ENCODE measurements at places on chromosomes 2 and 18. TPM values are rescaled to one million over a fixed set of nuclear protein-coding genes. Genes with fewer than 3 reads are reported as not detected.

DNA sequence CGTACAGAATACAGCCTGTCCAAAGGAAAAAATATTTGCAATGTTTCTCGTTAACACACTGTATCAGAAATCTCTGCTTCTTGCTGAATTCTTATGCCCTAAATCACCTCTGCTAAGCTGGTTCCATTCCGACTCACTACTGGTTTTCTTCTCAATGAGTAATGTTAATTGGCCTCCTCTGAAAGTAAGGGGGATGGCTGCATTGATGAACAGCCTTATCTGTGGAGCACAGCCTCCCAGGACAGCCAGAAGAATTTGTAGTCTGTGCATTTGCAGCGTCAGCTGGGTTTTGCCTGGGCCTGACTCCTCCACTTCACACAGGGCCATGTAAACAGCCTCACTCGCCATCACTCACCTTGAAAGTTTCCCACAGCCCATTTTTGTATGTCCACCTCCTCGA, 127.7 kb downstream of the RNF152 start:
- no peak for DNase-seq

DNA sequence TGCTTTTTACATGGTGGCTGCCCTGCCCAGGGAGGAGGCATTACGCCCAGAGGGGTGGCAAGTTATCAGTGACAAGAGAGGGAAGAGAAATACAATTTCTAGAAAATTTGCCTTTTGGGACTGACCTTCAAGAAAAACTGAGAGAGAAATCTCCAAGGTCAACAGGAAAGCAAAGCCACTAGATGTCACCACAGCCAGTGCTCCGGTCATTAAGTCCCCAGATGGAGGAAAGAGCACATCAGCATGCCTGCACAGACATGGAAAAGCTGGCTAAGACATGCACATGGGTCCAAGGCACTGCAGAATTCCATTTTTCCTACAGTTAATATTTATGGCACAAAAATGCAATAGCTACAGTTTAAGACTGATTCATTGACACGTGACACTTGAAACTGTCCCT, 21.0 kb downstream of the FHL2 start:
- no peak for DNase-seq

DNA sequence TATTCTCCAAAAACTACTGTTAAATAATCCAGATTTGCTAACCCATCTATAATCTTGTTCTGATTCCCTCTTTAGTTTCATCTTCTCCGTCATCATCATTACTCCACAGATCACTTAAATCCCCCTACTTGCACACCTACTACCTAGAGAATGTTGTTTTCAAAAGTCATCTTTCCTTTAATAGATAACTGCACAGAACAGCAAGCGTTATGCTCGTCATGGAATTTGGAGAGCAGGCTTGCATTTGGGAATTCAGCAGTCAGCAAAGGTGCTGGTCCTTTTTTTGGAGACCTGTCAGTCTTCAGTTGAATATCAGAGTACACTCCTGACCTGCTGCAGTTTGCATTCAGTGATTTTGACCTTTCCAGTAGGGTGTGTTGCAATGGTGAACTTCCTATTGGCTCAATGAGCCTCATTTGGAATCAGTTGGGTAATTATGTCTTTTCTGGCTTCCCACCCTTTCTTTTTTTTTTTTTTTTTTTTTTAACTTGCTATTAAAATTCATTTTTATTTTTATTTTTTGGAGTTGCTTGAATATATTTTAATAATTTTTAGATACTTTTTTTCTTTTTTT, 110.6 kb downstream of the HNRNPLL start:
- DNase-seq = no peak

DNA sequence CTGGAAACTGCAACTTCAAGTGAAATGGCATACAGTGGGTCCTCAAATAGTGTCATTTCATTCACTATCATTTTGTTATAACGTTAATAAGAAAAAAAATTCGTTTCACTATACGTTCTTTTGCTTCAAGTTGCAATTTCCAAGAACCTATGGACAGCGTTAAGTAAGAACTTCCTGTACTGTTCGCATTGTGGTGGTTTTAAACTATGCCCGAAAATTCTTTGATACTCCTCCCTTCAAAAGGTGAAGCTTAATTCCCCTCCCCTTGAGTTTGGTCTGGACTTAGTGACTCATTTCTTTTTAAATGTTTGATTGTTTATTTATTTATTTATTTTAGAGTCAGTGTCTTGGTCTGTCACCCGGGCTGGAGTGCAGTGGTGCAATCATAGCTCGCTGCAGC, 20.7 kb downstream of the GNLY start:
- no peak for DNase-seq

DNA sequence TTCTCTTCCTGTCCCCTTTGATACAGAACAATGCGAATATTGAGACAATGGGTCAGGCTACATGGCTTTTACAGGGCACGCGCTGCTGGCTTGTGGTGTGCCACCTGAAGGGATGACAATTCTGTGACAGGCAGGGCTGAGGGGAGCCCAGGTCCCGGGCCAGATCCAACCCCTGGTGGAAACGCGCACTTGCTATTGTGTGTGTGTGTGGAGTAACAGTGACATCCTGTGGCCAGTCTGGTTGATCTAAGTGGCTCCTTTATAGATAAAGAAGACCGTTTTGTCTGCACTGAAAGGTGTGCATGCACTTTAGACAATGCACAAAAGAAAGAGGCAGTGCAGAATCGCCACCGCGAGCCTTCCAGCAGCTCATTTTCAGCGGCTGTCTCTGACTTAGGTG, 273.6 kb downstream of the HRH4 start:
- peak; percentile 35 for DNase-seq

DNA sequence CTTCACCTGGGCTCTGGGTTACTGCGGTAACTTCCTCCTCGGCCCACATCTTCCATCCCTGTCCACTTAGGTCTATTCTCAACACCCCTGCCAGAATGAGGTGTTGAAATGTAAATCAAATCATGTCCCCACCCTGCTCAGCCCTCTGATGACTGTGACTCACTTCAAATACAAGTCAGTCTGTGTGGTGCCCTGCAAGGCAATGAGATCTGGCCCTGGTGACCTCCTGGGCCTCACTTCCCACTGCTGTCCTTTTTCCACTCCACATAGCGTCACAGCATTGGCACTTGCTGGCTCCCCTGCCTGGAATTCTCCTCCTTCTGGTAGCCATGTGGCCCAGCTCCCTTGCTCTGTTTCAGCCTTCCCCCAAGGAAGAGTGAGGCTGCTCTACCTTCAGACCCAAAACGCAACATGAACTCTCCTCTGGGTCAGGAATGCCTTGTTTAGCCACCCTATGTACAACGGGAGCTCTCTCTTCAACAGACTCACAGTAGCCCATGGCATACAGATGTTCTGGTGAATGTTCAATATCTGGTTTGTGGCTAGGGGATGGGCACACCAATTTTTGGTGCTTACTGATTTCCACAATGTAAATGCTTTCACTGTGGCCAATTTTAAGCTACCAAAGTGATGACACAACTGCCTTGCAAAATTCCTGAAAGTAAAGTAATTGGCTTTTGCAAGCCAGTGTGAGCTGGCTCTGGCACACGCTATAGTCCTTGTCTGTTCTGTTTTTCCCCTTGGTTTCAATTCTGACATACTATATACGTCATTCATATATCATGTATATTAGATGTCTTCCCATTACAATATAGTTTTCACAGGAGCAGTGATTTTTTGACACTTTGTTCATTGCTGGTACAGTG, 550.3 kb upstream of the HS6ST1 start:
- no peak for DNase-seq

DNA sequence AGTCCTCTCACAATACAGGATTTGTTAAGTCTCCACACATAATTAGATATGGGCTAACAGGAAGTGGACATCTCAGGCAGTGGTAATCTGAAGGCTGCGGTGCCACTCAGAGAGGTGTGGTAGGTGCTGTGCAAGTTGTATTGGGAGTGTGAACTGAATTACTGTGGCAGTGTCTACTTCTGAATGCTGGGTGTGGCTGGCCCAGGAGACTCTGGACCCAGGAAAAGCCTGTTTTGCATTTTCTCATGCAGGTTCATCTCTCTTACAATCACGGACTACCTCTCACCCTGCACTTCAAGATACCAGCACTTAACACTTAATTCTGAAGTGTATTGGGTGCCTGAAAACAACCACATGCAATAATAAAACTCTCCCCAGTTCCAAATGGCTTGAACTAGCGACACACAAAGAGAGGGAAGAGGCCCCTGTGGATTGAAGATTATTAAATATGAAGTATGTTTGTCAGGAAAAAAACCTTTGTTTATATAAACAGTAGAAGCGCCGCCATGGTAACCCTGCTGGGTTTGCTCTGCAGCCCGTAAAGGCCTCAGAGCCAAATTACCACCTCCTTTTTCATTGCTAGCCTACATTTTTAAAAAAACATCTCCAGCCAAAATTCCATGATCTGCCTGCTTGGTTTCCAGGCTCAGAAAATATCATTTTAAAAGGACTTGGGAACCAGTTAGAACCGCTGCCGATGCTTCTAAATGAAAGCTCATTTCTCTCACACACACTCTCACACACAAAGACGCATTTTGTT, 77.5 kb downstream of the GFPT1 start:
- DNase-seq = no peak

GRCh38 chr2:100776445-100776844, 43.5 kb upstream of the NPAS2 start:
- DNase-seq = no peak

DNA sequence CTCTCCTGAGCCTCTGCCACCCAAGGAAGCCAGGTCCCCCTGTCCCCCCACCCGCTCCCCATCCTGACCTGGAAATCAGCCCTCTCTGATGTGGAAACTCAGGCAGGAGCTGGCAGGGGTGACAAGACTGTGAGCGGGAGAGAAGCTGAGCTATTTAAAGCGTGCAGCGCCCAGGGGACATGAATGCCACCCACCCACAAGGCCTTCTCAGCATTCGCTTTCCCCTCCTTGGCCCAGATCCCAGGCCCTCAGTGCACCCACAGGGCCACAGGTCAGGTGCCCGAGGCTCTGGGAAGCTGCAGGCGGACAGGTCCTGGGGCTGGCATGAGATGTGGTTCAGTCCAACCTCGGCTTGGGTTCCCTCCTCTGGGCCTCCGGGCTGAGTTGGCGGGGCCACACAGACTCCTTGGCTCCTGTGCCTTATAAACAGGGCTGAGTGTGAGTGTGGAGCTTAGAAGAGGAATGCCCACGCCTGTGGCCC, 168.3 kb downstream of the SMAD7 start:
- no peak for DNase-seq

- peak; percentile 47 for DNase-seq
Measured at GRCh38 chr2:211455216-211455841, 898.9 kb downstream of the CPS1 start.

FTCDNL1 gene
- 3.3 TPM for total RNA-seq

PID1 gene
- total RNA-seq = 46.2 TPM

CNRIP1 gene
- total RNA-seq = 74.2 TPM

FEV gene
- not detected for total RNA-seq

Data from occipital lobe (tissue), 3 donors.